ENCODE measurements at places on chromosomes 4 and X.
A peak's percentile ranks its signal among the peaks of the same experiment; 100 is the strongest.

DNA sequence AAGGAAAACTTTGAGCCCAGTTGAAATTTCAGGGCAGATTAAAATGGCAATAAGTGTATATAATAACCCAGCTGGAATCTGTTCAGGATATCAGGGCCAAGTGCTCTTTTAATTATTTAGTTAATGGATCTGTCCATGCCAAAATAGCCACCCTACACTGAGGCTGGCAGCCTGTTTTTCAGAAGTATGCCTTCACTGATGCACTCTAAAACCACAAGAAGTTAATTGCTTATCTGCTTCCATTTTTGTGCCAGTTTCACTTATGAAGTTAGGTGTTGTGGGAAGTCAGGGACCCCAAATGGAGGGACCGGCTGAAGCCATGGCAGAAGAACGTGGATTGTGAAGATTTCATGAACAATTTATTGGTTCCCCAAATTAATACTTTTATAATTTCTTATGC lies 960.3 kb downstream of the C4orf33 start:
- DNase-seq: no peak

DNA sequence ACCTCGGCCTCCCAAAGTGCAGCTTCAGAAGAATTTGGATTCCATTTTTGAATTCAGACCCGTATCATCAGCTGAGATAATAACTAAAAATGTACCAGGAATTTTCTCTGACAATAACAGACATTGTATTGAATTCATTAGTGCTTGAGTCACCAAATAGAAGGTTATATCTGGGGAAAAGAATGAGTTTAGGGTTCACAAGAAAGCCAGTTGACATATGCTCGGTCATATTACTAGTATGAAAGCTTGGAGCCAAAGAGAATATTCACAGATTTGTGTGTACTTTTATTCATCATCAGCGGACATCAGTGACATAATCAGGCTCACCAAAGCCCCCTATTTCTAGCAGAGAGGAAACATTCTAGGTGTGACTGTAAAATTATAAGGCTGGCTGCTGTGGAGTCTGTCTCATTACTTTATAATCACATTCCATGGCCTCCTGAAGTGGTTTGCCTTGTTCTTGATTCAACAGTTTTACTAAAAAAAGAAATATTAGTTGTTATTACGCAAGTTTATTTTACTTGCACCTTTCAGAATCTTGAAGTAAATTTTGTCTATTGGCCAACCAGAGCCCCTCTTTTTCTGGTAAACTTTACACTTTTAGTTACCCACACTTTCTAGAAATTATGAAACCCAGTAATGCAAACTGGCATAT lies 14.6 kb upstream of the DCTD start:
- no peak for DNase-seq

- DNase-seq: no peak
These were observed 94.0 kb upstream of the TBL1X start for GRCh38 chrX:9370893-9371292.

GRCh38 chr4:128484896-128485295 lies 197.3 kb upstream of the PGRMC2 start:
- no peak for DNase-seq

DNA sequence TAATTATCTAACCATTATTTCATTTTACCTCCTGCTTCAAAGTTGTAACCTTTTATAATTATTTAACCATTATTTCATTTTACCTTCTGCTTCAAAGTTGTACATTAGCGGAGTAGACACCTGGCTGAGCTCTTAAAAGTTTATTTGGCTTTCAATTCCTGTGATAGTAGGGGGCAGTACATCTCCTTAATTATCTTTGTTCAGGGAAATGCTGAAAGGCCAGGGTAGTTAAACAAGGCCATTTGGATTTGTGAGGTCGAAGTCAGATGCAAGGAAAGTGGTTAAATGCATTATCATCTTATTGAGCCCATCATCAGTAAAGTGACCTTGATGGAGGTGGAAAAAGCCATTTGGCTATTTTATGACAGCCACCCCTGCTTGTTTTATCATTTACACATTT lies 210.6 kb downstream of the TENM3 start:
- no peak for DNase-seq

DNA sequence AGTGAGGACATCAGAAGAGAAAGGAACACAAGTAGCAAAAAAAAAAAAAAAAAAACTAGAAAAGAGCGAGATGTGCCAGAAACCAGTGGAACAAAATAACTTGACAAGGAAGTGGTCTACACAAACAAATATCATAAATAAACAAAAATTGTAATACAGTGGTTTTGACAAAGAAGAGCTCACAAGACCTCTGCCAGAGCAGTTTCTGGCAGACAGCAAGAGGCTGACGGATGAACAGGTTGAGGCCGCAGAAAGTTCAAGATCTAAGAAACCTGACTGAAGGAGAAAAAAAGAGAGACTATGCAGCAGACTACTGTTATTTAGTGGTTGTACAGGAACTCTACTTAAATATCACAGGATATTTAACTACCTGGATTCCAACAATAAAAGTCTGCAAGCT lies 66.2 kb downstream of the MAB21L2 start:
- no peak for DNase-seq

DNA sequence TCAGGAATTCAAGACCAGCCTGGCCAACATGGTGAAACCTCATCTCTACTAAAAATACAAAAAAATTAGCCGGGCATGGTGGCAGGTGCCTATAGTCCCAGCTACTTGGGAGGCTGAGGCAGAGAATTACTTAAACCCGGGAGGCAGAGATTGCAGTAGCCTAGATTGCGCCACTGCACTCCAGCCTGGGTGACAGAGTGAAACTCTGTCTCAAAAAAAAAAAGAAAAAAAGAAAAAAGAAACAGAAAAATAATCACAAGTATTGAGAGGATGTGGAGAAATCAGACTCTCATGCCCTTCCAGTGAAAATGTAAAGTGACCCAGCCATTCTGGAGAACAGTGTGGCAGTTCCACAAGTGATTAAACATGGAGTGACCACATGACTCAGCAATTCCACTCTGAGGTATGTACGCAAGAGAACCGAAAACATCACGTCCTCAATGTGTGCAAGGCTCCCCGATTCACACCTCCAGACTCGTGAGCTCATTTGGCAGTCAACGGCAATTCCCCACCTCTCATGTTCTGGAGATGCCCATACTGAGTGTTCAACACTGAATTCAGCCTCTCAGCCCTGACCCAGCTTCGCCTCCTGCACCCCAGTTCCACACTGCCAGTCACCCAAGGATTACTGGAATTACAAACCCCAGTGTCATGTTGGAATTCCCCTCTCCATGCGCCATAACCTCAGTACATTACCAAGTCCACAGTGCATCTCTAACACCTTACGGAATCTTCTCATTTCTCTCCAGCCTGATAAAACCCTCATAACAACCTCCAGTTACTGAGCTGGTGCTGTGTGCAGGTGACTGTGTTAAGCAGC lies 21.1 kb downstream of the ACOX3 start:
- DNase-seq: peak; percentile 65

- DNase-seq: peak; percentile 62
These were observed 25.0 kb upstream of the BCORL1 start for GRCh38 chrX:129957241-129958082.

- DNase-seq: no peak
These were observed 14.7 kb upstream of the CBR4 start for GRCh38 chr4:169024762-169025161.

DNA sequence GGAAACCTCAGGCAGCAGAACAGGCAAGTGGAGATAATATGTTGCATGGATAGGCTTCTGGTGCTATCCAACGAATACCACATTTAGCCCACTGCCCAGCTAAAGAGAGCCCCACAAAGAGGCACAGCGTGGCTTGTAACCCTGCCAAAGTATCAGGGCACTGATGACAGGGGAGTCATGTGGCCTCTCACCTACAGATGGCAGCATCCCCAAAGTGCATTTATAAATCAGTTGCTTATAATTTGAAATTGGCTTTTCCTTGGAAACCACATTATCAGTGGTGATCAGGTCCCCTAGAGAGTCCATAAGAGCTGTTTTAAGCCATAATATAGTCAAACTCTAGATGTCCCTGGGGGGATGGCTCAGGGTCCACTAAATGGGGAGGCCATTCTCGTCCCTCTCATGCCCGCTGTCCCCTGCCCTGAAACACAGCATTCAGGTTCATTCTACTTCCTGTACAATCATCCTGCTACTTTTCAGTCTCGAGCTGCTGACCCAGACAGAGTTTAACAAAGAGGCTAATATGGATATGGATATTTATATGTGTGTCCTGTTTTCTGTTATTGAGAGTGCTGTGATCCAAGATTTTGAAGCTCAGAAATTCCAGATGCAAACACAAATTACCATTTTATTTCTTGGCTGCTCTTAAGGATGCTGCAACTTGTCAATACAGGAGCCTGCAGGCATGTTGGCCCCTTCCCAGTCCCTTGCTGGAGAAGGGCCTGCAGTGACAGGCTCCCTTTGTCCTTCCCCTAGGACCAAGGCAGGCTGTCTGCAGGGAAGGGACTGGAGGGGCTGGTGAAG lies 28.5 kb downstream of the SRPX start:
- no peak for DNase-seq

All from activated T-cell treated with anti-CD3 and anti-CD28 coated beads, Interleukin-2, amount 50 U/mL, for 48 hours (primary cell).